ENCODE measurements at places on chromosomes 7 and 10.
A peak's percentile ranks its signal among the peaks of the same experiment; 100 is the strongest.

GRCh38 chr10:87862679-87863052, 667 bp downstream of the KLLN start:
- DNase-seq, result no peak

DNA sequence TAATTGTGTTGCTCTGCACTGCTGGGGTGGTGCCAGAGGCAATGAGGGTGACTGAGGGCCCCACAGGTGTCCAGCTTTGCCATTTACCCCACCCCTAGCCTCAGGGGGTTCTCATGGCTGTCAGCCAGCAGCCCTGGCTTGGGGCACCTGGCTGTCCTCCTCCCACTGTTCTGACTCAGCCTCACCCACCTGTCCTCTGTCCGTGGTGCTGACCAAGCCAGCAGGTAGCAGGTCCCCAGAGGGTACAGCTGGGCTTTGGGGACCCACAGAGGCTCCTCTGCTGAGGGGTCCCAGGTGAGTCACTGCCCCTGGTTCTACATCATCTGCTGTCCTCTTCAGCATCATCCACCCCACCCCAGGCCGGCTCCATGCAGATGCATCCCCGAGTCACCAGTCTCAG, 32.2 kb upstream of the ZNF716 start:
- no peak for DNase-seq

DNA sequence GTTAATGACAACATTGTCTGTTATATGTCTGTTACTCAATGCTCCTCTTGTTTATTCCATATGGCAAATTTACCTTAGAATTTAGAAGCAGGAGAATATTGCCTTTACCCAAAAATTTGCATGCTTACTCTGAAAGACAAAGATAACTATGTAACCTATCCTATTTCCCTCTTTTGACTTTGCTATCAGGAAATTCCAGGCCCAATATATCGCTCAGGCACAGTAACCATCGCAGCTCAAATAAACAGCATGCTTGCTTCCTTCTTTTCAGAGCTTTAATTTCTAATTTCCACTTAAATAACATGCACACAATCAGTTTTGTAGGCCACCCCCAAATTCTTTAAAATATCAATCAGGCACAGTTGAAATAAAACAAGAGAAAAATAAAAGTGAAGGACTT, 57.8 kb downstream of the EBLN1 start:
- no peak for DNase-seq

DNA sequence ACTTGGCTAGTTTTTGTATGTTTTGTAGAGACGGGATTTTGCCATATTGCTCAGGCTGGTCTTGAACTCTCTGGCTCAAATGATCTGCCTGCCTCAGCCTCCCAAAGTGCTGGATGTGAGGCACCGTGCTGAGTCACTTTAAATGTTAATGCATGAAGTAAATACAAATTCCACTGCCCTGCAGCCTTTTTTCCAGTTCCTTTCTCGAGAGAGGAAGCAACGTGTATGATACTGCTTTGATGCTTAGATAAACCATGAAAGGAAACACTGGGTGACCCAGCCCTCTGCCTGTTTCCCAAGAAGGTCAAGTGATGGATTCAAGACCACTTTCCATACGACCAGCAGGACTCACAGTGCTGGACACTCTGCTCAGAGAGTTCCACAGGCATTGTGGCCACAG, 11.3 kb upstream of the MRPS24 start:
- no peak for DNase-seq

- DNase-seq, result no peak
These were observed 26.9 kb downstream of the DNAJB9 start for GRCh38 chr7:108596560-108596959.

DNA sequence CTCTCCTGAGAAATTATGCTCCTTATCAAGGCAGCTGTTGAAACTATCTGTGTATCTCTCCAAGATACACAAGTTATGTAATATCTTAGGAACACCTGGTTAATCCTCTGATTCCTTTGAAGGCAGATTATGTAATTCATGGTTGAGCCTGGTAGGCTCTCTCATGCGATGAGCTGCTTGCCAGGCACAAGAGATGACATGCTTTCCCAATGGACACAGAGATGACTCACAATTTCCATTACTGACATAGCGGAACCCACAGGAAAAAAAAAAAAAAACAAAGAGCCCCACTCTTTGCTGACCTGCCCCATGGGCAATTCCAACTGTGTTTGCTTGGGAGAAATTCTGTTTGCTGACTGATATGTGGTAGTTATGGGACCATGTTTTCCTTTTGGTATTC, 736.4 kb upstream of the PHF14 start:
- DNase-seq, result peak; percentile 53

DNA sequence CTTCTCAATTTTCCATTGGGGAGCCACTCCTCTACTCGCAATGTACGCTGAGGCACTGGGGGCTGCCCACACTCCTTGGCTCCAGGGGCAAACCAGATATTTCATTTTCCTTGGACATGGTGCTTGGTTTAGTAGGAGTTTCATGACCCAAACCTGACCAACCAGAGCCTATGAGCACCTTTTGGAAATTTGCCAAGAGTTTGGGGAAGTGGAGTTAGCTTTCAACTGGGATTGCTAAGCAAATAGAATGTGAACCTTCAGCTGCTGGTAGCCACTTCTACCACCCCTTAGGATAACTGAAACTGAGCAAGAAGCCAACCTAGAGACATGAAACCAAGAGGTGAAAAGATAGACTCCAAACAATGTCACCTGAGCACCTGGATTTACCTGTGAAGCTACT, 74.9 kb upstream of the COL13A1 start:
- DNase-seq, result no peak

GRCh38 chr7:77536413-77537135, 521 bp upstream of the PTPN12 start:
- DNase-seq, result peak; percentile 50

- no peak for DNase-seq
These were observed 459 bp downstream of the ZDHHC6 start for GRCh38 chr10:112446055-112446854.

- DNase-seq, result no peak
These were observed 270.0 kb upstream of the PLXDC2 start for GRCh38 chr10:19546224-19546623.

DNA sequence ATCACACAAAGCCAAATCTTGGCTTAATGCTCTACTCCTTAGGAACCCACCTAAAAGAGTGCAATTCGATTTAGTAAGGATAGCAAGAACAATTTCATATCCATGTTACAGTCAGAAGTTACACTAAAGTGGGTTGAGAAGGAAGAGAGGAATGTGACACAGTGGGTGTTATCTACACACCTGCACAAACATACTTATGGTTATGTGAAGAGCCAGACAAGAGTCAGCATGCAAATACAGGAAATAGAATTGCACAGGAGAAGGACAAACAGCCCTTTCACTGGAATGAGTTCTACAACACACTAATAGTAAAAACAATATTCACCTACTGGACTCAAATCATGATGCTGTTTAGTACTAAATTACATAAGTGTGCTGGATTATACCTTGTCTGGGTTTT, 262.8 kb downstream of the DGKB start:
- DNase-seq, result peak; percentile 2

GRCh38 chr7:73742338-73742752, 3.7 kb upstream of the ABHD11 start:
- DNase-seq, result no peak

DNA sequence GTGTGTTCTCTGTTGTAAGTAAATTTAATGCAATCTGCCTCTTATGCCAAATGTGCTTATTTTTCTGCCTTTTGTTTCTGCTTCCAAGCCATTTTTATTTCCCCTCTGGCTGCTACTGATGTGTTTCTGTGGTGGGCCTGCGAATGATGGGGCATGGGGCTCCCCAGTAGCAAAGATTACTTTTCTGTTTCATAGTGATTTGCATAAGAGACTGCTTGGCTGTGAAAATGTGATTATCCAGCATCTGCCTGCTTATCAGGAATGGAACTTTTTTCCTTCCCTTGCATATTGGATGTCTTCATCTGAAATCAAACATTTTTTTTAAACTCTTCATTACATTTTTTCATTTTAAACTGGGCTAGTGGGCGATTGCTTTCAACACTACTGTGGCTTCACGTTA, 57.7 kb upstream of the BTBD16 start:
- DNase-seq, result no peak

- DNase-seq, result no peak
These were observed 24.3 kb downstream of the SLC25A28 start for GRCh38 chr10:99595770-99596465.

DNA sequence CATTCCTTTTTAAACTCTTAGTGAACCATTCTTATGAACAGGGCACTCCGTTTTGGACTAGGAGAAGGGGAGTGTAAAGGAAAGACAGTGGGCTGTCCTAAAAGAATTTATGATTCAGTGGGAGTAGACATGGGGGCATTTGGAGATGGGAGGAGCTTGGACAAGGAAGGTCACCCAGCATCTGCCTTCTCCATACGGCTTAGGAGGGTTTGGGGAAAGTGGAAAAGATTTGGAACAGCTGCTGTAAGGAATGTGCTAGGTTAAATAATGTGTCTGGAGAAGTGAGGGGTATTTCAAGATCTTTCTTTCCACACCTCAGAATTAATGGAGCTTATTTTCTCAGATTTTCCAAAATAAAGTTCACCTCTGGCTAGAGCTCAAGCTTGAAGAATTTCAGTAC, 24.0 kb downstream of the SLC35G1 start:
- no peak for DNase-seq

GRCh38 chr7:149680331-149681025, 92.9 kb downstream of the ZNF467 start:
- DNase-seq, result no peak

- DNase-seq, result no peak
These were observed 39.1 kb upstream of the ANAPC16 start for GRCh38 chr10:72176701-72177100.

DNA sequence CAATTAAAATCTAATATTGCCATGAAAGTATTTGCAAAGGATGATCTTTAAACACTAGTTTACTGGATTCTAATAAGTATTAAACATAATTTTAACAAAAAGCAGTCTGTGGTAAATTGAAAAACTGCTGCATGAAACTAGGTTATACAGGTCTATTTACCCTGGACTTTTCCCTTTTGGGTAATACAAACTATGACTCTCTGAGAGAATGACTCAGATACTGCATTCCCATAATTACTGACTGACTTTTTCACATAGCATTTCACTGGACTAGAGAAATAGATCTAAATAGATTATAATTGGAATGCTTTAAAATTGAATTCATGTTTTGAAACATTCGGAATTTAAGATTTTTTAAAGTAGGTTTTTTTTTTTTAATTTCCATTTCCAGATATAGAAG, 395.7 kb downstream of the THSD7A start:
- no peak for DNase-seq

DNA sequence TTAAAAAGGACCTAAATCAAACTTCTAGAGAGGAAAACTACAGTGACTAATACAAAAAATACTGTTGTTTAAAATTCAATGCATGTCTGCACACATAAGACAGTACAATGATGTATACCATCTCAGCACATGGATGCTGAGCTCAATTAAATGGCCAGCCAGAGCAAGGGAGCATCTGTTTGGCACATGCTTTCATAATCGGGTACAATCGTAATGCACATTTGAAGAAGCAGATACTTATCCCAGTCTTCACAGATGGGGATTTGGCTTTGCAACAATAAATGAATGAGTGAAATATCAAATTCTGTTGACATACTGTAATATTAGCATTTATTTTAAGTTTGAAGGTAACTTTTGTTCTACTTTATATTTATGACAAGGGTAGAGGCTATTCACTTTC, 187.8 kb downstream of the CRPPA start:
- DNase-seq, result no peak

All from keratinocyte (primary cell).